ENCODE measurements at places on chromosomes 3 and 15.
A peak's percentile ranks its signal among the peaks of the same experiment; 100 is the strongest.

GRCh38 chr15:42704492-42704926 is 32.4 kb downstream of the CDAN1 start:
- peak; percentile 65 for DNase-seq

DNA sequence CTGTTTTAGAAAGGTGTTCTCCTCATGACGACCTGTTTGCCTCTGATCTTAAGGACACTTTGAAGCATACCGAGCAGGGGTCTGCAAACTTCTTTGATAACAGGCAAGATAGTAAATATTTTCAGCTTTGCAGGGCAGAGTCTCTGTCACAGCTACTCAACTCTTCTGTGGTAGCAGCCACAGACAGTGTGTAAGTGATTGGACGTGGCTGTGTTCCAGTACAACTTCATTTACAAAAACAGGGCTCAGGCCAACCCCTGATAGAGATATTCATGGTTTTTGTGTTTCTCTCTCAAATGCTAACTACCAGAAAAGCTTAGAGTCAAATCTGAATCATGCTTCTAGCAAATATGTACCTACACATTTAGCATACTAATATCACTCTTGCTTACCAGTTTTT is 51.5 kb downstream of the TGFBR2 start:
- peak; percentile 39 for DNase-seq

DNA sequence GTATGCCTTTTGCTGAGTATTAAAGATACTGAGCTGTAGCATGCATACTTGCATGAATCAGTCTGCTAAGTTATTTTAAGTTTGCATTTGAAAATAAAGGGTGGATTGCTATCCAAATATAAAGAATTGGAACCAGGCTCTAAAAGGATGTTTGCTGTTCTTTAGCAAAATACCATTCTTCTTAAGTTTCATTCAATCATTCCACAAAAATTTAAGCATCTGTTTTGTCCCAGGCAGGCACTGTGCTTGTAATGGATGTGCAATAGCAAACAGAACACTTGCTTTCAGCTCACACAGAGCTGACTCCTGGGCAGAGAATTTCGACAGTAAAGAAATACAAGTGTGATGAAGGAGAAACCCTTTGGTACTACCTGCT is 151.1 kb downstream of the PGPEP1L start:
- peak; percentile 96 for DNase-seq

- peak; percentile 33 for DNase-seq
Observed at GRCh38 chr3:38084334-38085310, 45.6 kb downstream of the DLEC1 start.

GRCh38 chr3:171279972-171280371 is 180.2 kb downstream of the TNIK start:
- DNase-seq = no peak

DNA sequence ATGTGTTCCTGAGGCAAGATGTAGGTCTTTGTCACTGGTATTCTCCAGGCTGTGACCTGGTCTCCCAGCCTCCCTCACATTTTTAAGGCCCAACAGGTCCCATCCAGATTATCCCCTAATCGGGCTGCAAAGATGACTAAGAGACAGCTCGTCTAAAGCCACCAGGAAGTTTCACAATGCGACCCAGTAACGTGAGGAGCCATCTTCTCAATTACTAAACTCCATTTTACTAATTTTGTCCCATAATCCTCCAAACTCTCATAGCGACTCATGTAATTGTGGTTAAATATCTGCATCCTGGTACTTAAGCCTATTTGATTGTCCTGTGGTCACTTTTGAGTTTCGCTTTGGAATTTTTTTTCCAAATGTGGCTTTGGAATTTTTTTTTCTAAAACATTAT is 8.7 kb upstream of the PLA2G4F start:
- DNase-seq = peak; percentile 22

DNA sequence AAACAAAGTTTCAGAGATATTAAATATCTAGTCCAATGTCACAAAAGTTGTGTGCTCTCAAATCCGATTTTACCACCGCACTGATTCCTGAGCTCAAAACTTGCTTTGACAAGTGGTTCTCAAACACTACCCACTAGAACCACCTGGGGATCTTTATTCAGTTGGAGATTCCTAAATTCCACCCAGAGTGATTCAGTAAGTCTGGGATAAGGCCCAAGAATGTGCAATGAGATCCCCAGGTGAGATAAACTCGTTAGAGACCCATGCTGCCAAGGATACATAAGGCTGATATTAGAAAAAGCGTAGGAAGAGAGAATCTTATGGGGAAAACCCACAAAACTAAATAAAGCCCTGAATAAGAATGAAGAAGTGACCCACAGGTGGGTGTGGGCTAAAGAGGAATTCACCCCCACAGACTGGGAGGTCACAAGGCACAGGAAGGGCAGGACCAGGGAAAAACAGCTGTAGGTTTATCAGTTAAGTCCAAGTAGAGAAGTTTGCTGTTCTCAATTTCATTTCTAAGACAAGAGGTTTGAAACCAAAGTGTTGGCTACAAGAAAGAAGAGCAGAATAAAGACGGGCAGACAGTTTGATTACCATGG is 11.5 kb upstream of the RPS17 start:
- no peak for DNase-seq

DNA sequence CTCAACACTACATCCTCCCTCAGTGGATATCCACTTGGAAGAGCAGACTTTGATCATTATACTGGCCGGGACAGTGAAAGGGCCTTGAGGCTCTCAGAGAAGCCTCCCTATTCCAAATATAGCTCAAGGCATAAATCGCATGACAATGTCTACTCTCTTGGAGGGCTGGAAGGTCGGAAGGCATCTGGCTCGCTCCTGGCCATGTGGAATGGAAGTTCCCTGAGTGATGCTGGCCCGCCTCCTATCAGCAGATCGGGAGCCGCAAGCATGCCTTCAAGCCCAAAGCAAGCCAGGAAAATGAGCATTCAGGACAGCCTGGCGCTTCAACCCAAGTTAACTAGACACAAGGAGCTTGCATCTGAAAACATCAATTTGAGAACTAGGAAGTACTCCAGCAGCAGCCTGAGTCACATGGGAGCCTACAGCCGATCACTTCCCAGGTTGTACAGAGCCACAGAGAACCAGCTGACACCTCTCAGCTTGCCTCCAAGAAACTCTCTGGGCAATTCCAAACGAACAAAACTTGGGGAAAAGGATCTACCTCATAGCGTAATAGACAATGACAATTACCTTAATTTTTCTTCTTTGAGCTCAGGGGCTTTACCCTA is 25.4 kb downstream of the PHLDB2 start:
- DNase-seq = no peak

GRCh38 chr15:52783191-52783829 is 6.8 kb downstream of the ONECUT1 start:
- no peak for DNase-seq

DNA sequence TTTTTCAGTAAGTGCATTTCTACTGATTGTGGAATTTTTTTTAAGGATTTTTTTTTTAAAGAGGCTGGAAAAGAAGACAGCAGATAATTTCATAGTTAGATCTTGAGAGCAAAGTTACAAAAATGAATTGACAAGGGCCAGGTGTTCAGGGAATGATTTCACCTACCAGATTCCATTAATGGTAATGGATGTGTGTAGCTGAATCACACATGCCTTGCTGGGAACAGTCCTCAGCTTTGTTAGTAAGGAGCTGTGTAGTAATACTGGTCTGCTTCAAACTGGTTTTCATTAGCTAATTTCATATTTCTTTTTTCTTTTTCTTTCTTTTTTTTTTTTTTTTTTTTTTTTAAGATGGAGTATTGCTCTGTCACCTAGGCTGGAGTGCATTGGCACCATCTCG is 16.0 kb downstream of the NR1D2 start:
- DNase-seq = peak; percentile 23

Measured in AG10803 (cell line).